Kidney (tissue), 22 donors: ENCODE measurements at places on chromosomes 13 and 19. TPM values are rescaled to one million over a fixed set of nuclear protein-coding genes. Genes with fewer than 3 reads are reported as not detected.

DNA sequence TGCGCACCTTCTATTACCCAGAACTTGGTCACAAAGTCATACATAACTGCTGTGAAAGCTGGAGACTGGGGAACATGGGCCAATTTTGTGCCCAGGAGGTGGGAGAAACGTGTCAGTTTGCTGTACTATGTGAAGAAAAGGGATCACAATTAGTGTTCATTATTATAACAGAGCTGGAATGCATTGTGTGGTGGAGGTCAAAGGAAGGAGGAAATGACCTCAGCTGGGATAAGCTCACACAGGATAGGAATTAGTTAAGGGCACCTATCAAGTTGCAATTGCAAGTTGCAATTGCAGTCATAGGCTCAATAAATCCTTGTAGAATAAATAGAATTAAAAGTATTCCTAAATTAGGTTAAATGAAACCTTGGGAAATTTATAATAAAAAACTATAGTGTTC lies 103.9 kb upstream of the OBI1 start:
- DNase-seq = no peak

DNA sequence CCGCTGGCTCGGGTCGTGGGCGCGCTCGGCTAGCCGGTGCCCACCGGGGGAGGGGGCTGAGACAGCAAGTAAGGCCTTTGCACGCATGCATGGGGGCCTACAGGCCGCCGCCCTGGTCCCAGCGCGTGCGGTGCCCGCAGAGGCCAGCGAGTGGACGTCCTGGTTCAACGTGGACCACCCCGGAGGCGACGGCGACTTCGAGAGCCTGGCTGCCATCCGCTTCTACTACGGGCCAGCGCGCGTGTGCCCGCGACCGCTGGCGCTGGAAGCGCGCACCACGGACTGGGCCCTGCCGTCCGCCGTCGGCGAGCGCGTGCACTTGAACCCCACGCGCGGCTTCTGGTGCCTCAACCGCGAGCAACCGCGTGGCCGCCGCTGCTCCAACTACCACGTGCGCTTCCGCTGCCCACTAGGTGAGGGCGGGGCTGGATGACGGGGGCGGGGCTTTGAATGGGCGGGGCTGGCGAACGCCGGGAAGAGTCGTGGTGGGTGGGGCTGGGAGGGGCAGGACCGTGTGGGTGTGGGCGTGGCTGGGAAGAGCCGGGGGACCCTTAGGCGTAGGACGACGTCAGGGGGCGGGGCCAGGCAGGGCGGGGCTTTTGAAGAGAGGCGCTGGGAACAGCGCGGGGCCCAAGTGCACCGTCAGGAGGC lies 2.1 kb downstream of the CILP2 start:
- peak; percentile 81 for DNase-seq

GRCh38 chr19:10018263-10018662 lies 5.0 kb downstream of the RDH8 start:
- DNase-seq = no peak

DNA sequence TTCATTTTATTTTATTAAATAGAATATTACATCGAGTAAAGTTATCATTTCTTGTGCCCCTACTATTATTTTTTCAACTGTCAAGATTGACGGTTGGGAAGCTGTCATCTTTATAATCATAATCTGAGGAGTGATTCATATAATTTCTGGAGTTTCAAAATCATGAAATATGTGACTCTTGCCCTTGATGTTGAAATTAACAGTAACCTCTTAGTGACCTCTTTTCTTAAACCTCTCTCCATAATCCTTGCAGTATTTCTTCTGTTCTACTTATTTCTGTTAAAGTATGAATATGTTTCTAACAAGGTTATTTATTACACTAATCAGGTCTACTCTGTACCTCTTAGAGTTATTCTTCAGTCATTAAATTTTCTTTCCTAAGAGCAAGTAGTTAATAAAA lies 663.8 kb downstream of the LIG4 start:
- no peak for DNase-seq

DNA sequence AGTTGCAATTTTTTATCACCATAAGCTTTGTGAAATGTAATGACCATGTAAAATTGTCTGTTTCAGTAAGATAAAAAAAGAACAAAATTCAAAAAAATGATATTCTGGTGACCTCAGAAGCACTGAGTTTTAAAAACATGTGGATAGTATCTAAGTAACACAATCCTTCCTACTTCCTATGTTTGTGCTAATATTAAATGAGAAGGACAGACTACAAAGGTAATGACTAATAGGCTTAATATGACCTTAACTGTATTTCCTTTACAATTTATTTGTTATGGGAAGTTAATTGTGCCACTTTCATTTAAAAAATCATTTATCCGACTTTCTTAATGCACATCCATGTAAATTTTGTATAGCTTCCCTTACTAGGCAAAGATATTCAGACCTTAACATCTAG lies 1030.4 kb upstream of the ATXN8OS start:
- no peak for DNase-seq

- DNase-seq = no peak
Measured at GRCh38 chr13:48281556-48281955, 22.0 kb upstream of the RB1 start.

DNA sequence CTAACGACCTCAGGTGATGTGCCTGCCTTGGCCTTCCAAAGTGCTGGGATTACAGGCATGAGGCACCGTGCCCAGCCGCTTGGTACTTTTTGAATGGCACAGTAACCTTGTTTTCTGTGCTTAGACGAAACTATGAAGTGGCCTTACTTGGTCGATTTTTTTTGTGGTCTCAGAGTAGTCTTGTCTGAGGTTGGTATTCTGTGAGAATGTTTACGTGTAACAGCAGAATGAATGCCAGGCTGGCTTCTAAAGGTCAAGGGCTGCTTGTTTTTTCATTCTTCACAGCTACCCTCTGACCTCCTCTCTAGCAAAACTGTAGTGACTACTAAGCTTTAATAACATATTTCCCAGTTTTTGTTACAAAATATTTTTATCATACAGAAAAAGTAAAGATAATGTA lies 313.3 kb downstream of the GPC6 start:
- no peak for DNase-seq

DNA sequence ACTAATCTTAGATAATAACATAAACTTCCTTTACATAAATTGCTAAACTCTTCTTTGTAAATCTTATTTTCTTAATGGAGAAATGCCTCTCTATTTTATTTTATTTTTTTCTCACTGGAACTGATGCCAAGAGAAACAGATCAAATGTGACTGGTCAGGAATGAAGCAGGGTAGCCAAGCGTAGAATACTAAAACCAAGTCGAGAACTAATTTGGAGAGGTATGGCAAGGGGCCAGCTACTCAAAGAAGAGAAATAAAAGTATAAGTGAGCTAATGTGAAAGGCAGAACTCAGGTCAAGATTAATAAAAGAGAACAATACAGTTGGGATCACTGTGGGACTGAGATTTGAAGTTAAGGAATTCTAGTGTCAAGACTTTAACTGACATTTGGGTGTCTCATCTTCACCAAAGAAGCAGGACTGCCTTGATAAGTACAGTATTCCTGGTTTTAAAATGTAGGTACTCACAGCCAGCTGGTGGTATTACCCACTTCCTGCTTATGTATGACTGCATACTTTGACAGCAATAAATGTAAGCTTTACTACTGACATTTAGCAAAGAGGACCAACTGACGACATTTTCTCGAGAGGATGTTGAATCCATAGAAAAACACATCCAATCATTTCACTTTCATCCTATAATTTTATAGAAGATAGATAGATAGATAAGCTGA lies 1192.2 kb downstream of the EFNB2 start:
- DNase-seq = peak; percentile 78

GRCh38 chr13:40064154-40065097 lies 409.0 kb downstream of the COG6 start:
- no peak for DNase-seq

GRCh38 chr19:5927441-5927821 lies 13.4 kb downstream of the CAPS start:
- no peak for DNase-seq

DNA sequence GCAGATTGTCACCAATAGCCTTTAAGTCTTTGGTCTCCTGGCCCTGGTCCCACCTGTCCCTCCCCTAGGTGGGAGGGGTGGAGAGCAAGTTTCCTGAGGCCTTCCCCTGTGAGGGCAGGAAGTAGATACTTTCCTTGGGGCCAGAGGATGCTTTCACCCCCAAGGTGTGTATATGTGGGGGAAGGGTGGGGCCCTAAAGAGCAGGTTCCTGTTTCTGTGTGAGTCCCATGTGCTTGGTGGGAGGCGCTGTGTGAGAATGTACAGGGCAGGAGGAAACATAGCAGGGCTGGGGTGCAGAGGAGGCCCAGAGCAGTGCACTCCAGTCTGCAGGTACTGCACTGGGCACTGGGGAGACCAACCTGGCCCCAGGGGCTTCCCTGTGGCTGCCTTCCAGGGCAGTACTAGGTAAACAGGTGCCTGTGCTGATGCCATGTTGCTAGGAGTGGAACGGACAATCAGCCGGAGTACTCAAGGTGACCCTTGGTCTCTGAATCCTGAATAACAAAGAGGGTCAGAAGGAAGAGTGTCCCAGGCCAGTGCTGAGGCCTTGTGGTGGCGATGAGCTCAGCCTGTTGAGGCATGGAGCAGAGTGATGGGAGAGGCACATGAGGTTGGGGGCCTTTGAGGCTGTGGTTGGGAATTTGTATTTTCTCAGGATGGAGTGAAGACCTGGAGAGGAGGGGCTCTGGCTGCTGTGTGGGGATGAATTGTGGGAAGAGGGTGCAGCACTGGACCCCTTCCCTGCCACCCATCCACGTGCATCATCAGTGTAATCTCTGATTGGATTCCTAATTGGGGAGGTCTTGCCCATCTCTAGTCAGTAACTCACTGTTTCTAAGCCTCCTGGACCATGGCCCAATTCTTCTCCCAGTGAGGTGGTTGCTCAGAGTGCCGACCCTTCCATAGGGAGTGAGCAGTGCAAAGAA lies 5.1 kb downstream of the EGLN2 start:
- no peak for DNase-seq

- no peak for DNase-seq
Measured at GRCh38 chr19:54403054-54403453, 12.2 kb upstream of the TTYH1 start.

- DNase-seq = no peak
Measured at GRCh38 chr13:106471957-106472543, 63.4 kb downstream of the EFNB2 start.

GRCh38 chr13:33057019-33057780 lies 41.0 kb downstream of the KL start:
- DNase-seq = no peak

GRCh38 chr19:56403764-56404704 lies at the start of gene ZNF583:
Gene ZNF583 (plus strand): TSS chr19:56404332. CDS start chr19:56407115, 2,783 bp downstream.
- DNase-seq = peak; percentile 97

DNA sequence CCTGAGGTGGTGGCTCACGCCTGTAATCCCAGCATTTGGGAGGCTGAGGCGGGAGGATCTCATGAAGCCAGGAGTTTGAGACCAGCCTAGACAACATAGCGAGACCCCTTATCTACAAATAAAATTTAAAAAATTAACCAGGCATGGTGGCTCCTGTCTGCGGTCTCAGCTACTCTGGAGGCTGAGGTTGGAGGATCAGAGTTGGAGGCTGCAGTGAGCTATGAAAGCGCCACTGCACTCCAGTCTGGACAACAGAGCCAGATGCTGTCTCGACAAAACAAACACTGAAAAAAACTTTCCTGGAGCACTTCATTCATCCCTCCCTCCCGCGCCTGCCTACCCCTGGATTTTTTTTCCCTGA lies 665 bp upstream of the ATG4D start:
- DNase-seq = no peak

DNA sequence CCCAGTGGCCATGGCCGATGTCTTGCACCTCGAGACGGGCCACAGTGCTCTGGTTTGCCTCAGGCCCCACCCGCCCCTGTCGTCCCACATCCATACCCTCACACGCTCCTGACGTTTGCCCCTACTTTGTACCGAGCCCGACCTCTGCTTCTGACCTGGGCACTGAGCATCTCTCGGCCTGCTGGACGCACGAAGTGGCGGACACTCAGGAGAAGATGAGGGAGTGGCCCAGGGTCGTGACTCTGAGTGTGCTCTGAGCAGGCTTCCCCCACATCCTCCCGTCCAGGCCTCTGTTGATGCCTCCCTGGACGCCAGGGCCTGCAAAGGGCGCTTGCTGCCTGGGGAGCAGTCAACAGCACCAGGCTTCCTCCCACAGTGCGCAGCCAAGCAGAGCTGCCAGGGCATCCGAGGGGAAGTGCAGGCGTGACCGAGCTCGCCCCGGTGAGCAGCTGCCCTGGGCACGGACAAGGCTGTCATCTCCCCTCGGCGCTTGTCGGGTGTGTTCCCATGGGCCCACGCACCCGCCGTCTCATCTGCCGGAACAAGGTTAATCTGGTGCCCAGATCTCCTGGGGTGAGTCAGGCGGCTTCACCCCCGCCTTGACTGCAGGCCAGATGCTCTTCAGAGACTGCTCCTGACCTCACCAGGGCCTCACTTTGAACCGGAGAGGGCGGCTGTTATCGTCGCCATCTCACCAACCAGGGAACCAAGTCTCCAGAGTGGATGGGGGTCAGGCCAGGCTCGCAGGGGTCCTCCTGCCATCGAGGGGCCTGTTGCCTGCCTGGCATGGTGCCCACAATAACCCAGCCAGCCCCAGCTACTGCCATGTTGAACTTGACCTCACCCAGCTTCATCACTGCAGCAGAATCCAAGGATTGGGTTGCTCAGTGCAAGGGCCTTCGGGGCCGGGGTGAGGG lies 27.2 kb downstream of the COMP start:
- peak; percentile 92 for DNase-seq

DNA sequence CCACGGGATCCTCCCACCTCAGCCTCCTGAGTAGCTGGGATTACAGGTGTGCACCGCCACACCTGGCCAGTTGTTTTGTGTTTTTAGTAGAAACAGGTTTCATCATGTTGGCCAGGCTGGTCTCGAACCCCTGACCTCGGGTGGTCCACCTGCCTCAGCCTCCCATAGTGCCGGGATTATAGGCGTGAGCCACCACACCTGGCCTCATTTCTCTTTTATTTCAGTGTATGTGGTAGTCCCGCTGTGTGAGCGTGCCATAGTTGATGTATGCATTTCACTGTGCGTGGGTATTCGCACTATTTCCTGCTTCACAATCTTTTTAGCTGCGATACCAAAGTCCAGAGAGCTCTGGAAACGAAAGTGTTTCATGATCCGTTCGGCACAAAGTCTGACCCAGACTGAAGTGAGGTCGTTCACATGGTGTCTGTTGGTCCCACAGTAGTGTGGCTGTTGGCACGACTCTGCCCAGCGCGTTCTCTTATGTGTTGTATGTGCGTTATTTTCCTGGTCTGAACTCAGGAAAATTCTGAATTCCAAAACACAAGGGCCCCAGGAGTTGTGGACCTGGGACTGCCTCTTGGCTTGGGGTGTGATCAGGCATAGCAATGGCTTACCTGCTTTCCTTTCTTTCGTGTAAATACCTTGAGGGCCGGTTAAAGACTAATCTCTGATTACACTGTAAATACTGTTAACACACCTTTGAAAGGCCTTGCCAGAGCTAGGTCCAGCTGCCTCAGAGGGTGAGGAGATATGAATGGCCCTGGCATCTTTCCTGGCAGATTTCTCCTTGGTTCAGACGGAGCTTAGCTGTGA lies 8.6 kb downstream of the EPN1 start:
- DNase-seq = peak; percentile 85

GRCh38 chr19:49554701-49555181 lies 25.6 kb downstream of the NOSIP start:
- DNase-seq = no peak

PSG6 gene
- not detected for polyA plus RNA-seq

POSTN gene
- polyA plus RNA-seq = 49.7 TPM

PPP1R15A gene
- 24.7 TPM for polyA plus RNA-seq

IGLON5 gene
- 0.15 TPM for polyA plus RNA-seq

KLF1 gene
- not detected for polyA plus RNA-seq

NALCN gene
- polyA plus RNA-seq = 0.43 TPM

TEX26 gene
- polyA plus RNA-seq = not detected

ITPKC gene
- polyA plus RNA-seq = 14.3 TPM

CPB2 gene
- not detected for polyA plus RNA-seq
